ENCODE measurements at places on chromosomes 4 and X.
A peak's percentile ranks its signal among the peaks of the same experiment; 100 is the strongest.

GRCh38 chr4:173111031-173111430, 57.6 kb upstream of the GALNT7 start:
- no peak for DNase-seq

- DNase-seq: peak; percentile 52
These were observed 914.9 kb upstream of the PCDH7 start for GRCh38 chr4:29805245-29805644.

DNA sequence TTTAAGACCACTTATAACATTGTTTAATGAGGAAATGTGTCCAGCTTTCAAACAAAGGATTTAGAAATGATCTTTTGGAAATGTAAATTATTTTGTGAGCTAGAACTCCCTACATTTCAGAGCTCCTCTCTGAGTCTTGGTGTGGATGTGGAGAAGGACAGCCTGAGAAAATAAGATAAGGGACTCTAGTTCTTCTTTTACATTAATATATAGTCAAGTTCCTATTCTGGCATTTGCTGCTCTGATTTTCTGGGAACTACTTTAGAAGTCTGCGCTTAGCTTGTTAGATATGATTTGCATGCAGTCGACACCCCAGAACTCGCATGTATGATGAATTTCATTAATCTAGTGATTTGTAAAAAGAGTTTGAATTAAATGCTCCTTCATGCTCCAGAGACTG, 45.5 kb downstream of the TSPAN7 start:
- no peak for DNase-seq

- DNase-seq: no peak
These were observed 63.1 kb downstream of the ACOX3 start for GRCh38 chr4:8377103-8378075.

DNA sequence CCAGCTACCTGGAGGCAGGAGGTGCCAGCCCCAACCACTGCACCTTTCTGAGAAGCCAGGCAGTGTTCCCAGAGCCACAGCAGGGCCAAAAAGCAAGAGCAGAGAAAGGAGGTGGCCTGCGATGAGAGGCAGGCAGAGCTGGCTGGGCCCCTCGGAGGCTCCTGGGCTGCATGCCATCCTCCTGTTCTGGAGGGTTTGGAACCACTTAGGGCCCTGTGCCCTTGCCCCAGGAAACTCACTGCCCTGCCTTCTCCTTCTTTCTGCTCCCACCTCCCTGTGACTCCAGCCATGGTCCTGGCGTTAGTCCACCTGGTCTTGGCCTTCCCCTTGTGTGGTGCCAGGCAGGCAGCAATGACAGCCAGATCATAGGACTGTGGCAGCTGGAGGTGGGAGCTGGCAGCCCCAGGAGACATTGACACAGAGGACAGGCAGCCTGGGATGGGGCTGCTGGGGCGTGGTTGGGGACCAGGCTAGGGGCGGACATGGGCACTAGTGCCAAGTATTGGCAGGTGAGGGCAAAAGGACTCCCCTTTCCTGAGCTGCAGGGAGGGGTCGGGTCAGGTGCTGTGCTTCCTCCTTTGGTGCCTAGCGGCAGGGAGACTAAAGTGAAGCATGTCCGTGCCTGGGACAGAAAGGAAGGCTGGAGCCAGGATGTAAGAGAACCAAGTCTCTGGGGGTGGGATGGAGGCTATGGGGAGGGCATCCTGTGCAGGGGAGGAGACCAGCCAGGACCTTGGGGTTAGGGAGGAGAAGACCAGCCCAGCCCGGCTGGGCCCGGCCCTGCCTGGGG, 1.4 kb downstream of the APLN start:
- DNase-seq: no peak

DNA sequence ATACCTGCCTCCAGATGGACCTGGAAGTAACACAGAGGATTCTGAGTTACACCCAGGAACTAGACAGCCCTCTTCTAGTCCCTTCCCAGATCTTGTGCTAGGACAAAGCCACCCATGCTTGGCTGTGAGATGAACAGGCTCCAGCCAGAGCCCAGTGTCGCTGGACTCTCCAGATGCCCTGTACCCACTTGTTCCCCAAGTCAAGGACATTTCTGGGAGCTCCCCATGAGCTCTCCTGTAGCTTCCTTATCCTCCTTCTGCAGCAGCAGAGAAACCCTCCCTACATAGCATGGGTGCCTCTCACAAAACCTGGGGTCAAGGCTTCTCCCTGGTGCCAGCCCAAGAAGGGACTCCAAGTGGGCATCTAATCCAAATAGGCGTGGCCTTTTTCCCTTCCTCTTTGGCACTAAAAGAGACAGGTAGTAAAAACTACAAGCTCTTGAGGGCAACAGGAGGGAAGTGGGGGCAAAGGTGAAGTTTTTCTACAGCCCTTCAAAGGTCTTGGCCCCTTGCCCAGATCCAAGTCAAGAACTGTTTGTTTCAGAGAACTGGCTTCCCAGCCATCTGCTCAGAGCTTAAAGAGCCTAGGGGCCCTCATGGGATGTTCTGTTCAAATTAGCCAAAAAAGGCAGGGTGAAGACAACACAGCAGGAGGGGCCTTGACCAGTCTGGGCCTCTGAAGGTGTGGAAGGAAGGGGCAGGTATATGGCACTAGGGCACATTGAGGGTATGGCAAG, 8.5 kb upstream of the ERCC6L start:
- peak; percentile 47 for DNase-seq

- DNase-seq: no peak
These were observed 293.4 kb upstream of the BOD1L1 start for GRCh38 chr4:13920901-13921300.

- no peak for DNase-seq
These were observed 166.1 kb upstream of the KLF8 start for GRCh38 chrX:56066016-56066415.

DNA sequence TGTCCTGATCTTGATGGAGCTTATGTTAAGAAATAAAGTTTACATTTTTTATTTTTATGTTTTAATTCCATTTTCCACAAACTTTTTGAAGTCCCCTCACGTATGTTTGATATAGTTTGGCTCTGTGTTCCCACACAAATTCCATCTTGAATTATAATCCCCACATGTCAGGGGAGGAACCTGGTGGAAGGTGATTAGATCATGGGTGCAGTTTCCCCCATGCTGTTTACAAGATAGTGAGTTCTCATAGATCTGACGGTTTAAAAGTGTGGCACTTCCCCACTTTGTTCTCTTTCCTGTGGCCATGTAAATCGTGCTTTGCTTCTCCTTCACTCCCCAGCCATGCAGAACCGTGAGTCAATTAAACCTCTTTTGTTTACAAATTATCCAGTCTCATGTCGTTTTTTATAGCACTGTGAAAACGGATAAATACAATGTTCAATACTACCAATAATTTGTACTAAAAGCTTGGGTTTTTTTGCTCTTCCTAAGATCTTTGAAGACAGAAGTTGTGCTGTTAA, 89.8 kb downstream of the PAPSS1 start:
- DNase-seq: no peak

GRCh38 chrX:16983051-16983450, 36.6 kb downstream of the REPS2 start:
- no peak for DNase-seq

DNA sequence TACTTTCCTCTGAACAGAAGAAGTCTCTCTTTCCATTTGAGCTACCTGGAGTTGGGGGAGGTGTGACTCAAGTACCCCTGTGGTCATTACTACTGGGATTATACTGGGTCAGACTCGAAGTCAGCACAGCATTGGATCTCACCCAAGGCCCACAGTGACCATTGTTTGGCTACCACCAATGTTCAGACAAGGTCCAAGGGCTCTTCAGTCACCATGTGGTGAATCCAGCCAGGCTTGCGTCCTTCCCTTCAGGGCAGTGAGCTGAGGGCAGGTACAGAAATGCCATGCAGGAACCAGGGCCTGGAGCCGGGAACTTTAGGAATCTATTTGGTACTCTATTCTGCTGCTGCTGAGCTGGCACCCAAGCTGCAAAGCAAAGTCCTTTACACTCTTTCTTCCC, 5.5 kb upstream of the SLC4A4 start:
- no peak for DNase-seq

GRCh38 chr4:125762537-125762936, 447.8 kb downstream of the FAT4 start:
- no peak for DNase-seq

- DNase-seq: no peak
These were observed 935.5 kb downstream of the ADGRL3 start for GRCh38 chr4:62135565-62136156.

- peak; percentile 0 for DNase-seq
These were observed 24.9 kb upstream of the RNF150 start for GRCh38 chr4:141158219-141158618.

DNA sequence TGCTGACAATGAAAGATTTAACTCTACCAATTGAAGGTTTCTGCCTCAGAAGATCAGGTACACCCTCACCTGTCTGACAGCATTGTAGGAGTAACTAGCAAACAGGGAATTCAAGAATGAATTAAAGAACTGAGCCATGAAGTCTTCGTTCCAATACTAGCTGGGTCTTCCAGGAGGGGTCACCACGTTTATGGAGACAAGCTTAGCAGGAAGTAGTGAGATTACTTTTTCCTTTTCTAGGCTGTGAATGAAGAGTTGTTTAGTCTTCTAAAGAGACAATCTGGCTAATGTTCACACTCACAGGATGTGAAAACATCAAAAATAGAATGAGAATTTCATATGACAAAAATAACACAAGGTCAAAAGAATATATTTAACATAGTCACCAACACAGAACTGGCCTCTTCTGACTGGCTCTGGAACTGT, 54.9 kb downstream of the REELD1 start:
- no peak for DNase-seq

DNA sequence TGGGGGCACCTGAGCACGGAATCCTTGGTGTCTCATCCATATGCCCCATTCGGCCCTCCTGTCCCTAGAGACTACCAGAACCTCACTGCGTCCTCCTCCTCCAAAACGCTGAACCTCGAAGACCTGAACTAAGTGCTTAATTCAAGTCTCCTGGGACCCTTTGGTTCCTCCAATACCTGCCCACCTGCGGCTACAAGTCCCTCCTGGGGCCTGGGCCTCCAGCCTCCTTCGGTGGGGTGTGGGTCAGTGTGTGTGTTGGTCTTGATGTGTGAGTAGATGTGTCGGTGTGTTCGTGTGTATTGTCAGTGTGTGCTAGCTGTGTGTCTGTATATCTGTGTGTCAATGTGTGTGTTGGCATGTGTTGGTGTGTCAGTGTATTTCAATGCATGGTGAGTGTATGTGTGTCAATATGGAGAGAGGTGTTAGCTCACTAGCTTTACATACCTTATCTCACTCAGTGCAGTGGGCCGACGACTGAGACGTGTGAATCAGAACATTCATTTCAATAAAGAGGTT, 2.6 kb upstream of the SEPTIN6 start:
- no peak for DNase-seq

GRCh38 chr4:47718696-47719095, 119.2 kb downstream of the CORIN start:
- DNase-seq: no peak
